ENCODE measurements at places on chromosomes 2 and 18. TPM values are rescaled to one million over a fixed set of nuclear protein-coding genes. Genes with fewer than 3 reads are reported as not detected.

GRCh38 chr18:66560094-66560493 lies 43.8 kb downstream of the CDH19 start:
- peak; percentile 17 for DNase-seq

GRCh38 chr18:79740521-79741361 lies 57.0 kb upstream of the KCNG2 start:
- no peak for DNase-seq

DNA sequence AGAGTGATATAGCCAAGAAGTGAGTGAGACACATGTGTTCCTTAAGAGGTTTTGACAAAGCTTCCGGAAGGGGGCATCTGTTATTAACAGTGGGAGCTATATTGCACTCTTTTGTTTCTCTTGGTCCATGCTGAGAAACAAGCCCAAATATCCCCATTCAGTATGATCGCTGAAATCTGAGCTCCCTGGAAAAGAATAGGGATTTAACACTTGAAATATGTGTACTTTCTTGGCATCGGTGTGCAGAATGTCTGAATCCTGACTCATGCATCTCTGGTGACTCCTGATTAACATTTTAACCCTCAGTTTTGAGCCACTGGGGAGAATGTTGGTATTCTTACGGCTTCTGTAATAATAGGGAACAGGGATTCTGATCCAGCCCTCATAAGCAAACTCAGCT lies 448.1 kb downstream of the TSN start:
- DNase-seq, result no peak

DNA sequence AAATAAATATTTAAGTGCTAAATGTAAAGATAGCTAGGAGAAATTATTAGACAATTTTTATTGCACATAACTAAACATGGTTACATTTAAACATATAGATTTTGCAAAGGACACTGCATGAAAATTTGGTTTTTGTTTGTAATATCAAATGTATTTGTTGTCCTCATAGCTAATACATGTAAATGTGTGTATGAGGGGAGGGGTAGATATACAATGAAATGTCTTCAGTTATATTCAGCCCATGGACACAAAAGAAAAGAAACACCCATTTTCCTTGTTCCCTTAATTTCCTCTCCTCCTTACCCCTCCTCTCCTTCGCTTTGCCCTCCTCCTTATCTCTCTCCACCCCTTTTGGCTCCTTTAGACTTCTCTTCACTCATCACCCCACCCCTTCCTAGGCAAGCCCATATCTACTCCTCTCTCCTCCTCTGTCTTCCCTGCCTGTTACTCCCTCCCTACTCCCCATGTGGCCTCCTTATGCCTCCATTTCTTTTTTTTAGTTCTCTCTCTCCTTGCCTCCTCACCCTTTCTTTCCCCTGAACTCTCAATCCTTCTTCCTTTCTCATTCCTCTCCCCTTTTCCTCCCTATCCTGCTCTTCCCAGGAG lies 1.4 kb downstream of the COL3A1 start:
- DNase-seq, result no peak

DNA sequence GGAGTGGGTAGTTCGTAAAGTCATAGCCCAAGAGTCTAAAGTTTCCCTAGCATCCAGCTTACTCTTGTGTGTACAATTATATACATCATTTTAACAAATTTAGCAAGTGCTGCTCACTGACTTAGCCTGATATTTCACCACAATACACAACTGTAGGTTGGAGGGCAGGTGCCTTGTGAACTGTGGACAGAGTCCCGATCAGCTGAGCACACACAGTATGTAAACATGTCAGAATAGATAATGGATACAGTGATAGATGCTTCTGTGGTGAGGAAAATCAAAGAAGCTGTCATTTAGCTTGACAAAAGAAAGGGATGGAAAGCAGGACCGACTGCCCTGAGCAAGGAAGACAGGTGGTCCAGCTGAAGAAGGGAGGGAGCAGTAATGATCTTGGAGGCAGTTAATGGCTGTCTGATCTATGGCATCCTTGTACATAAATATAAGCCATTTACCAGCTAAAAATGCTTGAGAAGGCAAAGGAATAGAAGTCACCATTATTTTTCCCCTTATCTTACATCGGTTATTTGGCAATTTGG lies 372.8 kb upstream of the UBE2E3 start:
- no peak for DNase-seq

GRCh38 chr18:37586656-37587225 lies 21.1 kb upstream of the CELF4 start:
- DNase-seq, result no peak

- no peak for DNase-seq
These were observed 40.3 kb downstream of the CYB5A start for GRCh38 chr18:74251297-74252038.

GRCh38 chr2:64737547-64737946 lies 83.8 kb upstream of the SERTAD2 start:
- no peak for DNase-seq

DNA sequence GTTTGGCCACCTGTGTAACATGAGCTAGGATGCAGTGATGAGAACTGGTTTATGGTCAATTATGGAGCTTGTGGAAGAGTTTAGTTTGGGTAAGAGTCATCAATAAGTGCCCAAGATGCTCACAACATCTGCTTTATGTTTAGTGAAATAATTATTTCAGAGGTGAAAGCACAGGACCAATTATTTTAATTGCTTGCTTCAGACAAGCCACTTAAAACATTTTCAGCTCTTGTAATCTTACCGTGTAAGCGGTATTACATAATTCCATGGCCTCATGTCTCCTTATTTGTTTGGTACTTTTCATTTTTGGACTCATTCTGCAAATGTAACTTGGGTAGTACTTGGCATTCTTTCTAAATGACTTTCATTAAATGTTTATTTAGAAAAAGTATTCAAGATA lies 5.4 kb downstream of the B3GNT2 start:
- no peak for DNase-seq

DNA sequence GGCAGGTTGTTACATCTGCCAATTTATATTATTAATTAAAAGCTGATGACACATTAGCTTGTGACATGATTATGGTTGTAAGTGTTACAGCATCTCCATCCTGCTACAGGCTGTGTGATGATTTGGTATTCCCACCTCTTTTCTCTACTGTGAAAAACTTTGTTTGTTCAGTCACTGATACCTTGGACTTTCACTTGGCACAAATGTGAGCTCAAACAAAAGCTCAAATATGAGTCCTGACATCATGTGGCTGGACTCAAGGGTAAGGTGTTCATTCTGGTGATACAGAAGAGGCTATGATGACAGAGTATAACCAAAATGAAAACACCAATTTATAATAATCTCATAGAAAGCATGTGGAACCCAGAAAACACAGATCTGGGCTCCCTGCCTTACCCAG lies 11.4 kb upstream of the IL36A start:
- DNase-seq, result no peak

GRCh38 chr2:85134896-85135659 lies 1.9 kb downstream of the TCF7L1 start:
- no peak for DNase-seq

DNA sequence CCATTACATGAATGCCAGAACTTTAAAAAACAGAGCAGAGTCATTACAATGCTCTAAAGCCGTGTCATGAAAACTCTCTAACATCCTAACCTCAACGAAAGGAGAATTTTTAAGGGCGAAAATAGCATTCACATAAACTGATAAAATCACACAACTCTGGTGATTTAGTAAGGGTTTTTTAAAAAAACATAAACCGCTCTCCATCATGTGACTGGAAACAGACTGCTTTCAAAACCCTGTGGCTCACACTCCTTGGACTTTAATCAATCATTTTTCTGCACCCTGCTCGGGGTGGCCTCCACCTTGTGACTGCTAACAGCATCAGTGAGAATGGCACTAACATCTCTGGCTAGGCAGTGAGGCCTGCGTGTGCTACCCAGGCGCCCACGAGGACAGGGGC lies 12.1 kb downstream of the DOCK10 start:
- no peak for DNase-seq

GRCh38 chr2:4246364-4247131 lies 543.2 kb downstream of the DCDC2C start:
- no peak for DNase-seq

- no peak for DNase-seq
These were observed 182.8 kb upstream of the RAB12 start for GRCh38 chr18:8426401-8426800.

DNA sequence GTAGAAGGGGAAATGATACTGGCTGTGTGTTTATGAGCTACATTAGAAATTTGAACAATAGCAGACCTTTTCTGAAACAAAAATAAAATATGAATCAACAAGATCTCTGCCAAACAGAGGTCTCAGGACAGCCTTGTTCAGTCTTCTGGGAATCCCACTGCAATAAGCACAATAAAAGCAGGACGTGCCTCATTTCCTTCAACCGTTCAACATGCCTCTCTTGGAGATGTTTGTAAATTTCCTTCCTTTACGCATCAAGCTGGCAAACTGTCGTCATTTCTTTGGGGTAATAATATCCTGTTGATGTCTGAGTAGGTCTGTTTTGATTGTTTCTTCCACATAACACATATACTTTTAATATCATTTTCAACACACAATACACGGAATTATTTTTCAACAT lies 77.2 kb downstream of the TCF4 start:
- DNase-seq, result no peak

GRCh38 chr18:74573053-74573452 lies 24.6 kb upstream of the ZNF407 start:
- DNase-seq, result no peak

DNA sequence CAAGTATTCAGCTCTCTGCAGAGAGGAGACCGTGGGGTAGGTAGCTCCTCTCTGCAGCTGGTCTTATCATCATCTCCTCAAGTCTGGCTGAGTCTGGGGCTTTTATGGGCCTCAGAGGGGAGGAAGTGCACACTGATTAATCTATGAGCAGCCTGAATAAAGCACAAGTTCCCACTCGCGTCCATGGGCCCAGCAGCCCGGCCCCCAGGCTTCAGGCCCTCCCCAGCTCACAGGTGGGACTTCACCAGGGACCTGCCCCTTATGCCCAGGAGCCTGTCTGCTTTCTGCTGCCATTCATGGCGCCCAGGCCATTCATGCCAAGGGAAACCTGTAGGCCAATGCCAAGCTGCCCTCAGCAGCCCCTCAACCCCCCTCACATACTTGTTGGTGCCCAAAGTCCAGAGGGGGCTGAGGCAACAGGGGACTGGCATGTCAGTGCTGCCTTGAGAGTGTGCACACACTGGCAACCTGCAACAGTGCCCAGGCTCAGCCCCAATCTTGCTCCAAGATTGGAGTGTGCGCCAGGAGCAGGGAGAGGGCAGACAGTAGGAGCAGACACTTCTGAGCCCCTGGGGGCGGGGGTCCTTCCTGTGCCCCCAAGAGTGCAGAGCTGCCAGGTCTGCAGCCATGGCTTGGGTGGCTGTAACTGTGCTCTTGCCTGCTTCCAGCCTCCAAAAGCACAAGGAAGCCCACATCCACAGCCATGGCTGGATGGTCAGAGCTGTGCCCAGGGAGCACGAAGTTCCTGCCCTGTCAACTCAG lies 375.6 kb upstream of the VWC2L start:
- no peak for DNase-seq

GRCh38 chr2:207121784-207122183 lies 44.0 kb downstream of the KLF7 start:
- no peak for DNase-seq

GRCh38 chr18:57850063-57850462 lies 46.9 kb upstream of the ATP8B1 start:
- no peak for DNase-seq

- no peak for DNase-seq
These were observed 25.4 kb downstream of the SP100 start for GRCh38 chr2:230441227-230441897.

DNA sequence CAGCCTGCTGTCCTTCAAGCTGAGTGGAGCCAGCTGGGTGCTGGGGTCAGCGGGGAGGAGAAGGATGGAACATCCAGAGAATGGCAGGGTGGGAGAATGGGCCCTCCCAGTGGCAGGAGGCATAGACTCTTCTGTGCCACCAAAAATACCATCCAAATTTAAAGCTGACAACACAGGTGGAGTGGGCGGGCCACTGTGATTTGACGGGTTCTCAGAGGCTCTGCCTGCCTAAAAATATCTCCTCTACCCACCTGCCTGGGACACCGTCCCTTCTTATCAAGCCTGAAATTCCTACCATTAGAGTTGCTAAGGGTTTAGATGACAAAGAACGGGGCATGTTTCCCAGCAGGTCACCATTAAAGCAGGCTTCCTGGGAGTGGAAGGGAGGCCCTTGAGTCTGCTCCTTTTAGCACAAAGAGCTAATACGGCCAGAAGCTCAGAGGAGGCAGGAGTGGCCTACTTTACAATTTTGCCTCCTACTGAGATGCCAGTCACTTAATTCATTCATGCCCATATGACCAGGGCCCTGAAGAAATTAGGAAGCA lies 19.8 kb upstream of the MARCHF4 start:
- DNase-seq, result no peak

GRCh38 chr2:198044777-198045176 lies 240.4 kb downstream of the PLCL1 start:
- DNase-seq, result no peak

DNA sequence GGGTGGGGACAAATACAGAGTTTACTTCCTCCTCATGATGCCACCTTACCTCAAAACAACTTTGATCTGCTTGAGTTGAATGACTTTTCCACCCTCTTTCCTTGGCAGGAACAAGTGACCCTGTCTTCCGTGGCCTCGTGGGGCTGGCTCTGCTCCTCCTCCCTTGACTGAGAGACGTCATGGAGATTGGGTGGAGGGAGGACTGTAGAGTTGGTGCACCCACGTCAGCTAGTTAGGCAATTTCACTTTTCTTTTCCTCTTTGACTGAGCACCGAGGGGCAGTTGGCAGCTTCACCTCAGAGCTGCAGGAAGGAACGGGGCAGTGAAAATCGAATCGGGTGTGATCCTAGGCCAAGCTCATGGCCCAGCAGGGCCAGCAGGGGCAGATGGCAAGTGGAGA lies at the start of gene SP140:
SP140 (plus strand) TSS at position 251 of the 400 bp plus-strand sequence; CDS start at position 360, 109 bp downstream.
- no peak for DNase-seq

GRCh38 chr2:212938144-212938793 lies 213.1 kb downstream of the IKZF2 start:
- DNase-seq, result no peak

ALPI gene
- total RNA-seq, result not detected

WDR75 gene
- total RNA-seq, result 58.3 TPM

MYOM1 gene
- 0.92 TPM for total RNA-seq

CHRNG gene
- total RNA-seq, result not detected

TRAPPC12 gene
- 78.7 TPM for total RNA-seq

FSHR gene
- total RNA-seq, result not detected

GRHL1 gene
- 4.7 TPM for total RNA-seq

KIAA2012 gene
- not detected for total RNA-seq

ITGA4 gene
- total RNA-seq, result 0.36 TPM

SCN2A gene
- total RNA-seq, result not detected

GALNT3 gene
- 0.10 TPM for total RNA-seq

NYAP2 gene
- total RNA-seq, result not detected

HTR2B gene
- not detected for total RNA-seq

CCT4 gene
- total RNA-seq, result 239 TPM

ADAM23 gene
- total RNA-seq, result 0.18 TPM

ZNF521 gene
- total RNA-seq, result 0.15 TPM

NPHP1 gene
- total RNA-seq, result 7.2 TPM

PLGLB1 gene
- total RNA-seq, result 1.4 TPM

FBXO36 gene
- total RNA-seq, result 3.9 TPM

IL1A gene
- not detected for total RNA-seq

GPR55 gene
- 0.08 TPM for total RNA-seq

All from Panc1 (cell line).